ENCODE measurements at places on chromosomes 3 and 15.

GRCh38 chr3:29919571-29919970, 638.7 kb downstream of the RBMS3 start:
- no peak for DNase-seq

- DNase-seq = no peak
Observed at GRCh38 chr3:69710153-69710977, 28.9 kb upstream of the MITF start.

DNA sequence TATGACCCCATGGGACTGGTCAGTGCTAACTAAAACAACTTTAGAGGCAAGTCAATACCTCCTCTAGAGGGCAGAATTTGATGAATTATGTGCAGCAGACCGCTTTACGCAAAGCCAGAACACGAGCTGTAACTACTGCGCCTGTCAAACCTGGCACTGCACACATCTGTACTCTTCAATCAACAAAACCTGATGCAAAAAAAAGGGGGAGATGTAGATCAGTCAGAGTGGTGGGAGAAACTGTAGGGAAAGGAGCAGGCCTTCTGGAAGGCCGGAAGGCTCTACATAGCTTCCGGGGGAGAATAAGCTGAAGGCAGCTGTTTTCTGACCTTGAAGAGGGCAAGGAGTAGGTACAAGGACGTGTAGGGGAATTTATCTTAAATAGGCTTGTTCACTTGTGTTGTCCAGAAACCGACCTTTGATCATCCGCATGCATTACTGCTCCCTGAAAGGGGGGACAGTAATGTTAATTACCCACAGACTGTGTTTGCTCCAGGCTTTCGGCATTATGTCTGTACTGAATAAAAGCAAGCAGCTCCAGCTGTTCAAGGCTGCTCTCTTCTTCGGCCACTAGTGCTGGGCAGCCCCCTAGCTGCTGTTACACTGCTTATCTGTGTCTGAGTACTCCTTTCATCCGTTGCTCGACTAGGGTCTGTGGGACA, 41.0 kb downstream of the GPR160 start:
- no peak for DNase-seq

- DNase-seq = no peak
Observed at GRCh38 chr15:33104212-33104611, 90.3 kb downstream of the FMN1 start.

- no peak for DNase-seq
Observed at GRCh38 chr3:21017115-21017852, 733.7 kb downstream of the ZNF385D start.

GRCh38 chr3:145639875-145640274, 521.1 kb downstream of the PLOD2 start:
- DNase-seq = no peak

DNA sequence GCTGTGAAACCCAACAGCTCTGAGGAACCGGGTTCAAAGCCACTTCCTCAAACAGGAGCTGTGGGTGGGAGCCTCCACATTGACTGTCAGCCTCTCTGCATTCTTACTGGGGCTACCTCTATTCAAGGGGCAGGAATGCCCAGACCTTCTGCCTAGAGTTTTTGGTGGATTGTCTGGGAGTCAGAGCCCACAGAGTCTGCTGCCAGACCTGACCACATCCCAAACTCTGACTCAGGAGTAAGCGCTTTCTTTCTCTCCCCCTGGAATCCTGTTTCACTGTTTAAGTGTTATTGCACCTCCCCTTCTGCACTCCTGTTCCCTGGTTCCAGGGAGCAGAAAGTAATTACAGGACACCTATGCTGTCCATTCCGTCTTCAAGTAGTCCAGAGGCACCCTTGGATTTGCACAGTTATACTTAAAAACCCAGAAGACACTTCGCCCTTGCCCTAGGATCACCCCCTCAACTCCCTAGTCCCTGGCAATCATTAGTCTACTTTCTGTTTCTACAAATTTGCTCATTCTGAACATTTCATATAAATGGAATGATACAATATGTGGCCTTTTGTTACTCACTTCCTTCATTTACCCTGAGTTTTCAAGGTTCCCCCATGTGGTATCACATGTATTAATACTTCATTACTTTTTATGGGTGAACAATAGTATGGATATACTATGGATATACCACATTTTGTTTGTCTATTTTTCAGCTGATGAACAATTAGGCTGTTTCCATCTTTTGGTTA, 37.9 kb upstream of the TJP1 start:
- DNase-seq = no peak

DNA sequence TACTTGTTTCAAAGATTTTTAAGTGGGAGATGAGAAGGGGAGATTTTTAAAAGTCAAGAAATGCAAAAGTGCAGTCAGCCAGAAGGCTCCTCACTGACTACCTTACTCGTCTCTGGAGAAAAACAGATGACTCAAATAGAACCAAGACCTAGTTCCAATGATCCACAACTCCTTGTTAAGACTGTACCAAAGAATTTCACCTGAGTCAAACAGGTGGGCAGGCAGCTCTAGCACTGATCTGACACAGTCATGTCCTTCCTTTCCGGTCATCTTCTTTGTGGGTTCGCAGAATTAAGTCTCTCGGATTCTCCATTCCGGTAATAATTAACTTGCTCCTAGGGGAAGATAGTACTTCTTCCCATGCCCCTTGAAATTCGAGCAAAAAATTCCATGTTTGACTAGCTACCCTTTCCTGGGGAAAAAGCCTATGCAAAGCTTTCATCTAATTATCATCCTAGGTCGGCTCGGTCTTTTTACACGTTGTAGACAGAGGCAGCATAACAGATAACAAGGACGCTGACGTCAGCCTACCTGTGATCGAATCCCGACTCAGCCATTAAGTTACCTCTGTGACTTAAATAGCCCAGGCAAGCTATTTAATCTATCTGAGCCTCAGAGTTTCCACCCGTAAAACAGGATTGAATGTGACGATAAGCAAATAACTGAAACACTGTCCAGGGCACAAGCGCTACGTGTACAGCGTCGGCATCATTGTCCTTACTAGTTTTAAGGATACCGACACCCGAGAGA, 758 bp downstream of the SELENOK start:
- DNase-seq = no peak

GRCh38 chr3:124168271-124168670, 176.3 kb upstream of the ROPN1 start:
- no peak for DNase-seq

DNA sequence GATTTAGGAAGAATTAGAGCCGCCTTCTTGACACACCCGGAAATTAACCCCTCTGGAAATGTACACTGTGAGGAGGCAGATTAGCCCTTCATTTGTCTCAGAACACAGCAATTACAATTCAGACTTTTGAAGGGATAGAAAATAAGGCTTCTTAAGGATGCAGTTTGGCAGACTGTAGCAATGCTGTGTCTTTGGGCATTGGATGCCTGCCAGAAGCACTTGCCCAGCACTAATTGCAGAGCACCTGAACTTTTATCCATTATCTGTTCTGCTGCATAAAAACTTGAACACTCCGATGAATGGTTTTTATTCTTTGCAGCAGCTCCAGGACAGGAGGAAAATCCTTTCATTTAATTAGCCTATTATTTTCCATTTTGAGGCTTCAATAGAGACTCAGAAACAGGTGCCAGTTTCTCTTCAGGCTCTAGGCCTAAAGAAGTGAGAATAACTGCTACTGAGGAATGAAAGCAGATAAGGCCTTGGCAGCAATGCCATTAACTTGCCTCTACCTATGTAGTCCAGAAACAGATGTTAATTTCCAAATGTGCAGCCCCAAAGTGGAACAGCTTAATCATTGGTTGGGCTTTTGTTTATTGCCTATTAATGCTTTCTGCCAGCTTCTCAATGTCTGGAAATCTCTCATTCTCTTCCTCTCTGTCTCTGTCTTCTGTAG, 418.5 kb downstream of the NSUN3 start:
- no peak for DNase-seq

DNA sequence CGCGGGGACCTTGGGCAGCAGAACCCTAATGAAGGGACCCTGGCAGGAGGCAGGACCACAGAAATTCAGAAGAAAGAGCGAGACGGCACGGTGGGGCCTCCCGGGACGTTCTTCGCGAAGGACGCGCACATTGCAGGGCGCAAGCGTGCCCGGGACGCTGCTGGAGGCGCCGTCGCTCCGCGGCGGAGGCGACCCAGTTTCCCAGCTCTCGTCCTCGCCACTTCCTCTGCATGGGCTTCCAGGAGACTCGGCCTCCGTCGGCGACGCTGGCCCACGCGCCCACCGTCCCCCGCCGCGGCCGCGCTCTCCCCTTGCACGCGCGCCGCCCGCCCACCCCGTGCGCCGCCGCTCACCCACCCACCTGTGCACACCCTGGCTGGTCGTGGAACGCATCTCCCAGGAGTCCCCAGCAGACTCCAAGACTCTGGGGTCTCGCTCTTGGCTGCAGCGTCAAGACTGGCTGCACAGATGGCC, 31.8 kb upstream of the SMAD3 start:
- no peak for DNase-seq

DNA sequence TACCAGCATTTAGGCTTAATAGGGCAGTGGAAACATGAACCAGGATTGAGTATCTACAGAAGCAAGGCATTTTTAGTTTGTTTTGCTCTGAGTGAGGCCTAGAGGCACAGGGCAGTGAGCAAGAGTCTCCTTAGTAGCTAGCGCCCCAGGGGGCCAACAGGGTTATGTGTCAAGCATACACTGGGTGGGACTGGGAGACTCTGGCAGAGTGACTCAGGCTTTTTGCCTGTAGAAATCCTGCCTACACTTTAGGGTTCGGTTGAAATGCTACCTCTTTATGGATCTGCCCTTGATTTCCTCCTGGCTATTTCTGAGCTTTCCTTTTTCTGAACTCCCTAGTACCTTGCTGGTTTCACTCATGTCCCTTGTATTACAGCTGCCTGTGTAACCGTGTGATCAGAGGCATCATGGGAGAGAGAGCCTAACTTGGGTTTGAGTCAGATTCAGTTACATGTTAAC, 72.2 kb downstream of the TOP2B start:
- no peak for DNase-seq

DNA sequence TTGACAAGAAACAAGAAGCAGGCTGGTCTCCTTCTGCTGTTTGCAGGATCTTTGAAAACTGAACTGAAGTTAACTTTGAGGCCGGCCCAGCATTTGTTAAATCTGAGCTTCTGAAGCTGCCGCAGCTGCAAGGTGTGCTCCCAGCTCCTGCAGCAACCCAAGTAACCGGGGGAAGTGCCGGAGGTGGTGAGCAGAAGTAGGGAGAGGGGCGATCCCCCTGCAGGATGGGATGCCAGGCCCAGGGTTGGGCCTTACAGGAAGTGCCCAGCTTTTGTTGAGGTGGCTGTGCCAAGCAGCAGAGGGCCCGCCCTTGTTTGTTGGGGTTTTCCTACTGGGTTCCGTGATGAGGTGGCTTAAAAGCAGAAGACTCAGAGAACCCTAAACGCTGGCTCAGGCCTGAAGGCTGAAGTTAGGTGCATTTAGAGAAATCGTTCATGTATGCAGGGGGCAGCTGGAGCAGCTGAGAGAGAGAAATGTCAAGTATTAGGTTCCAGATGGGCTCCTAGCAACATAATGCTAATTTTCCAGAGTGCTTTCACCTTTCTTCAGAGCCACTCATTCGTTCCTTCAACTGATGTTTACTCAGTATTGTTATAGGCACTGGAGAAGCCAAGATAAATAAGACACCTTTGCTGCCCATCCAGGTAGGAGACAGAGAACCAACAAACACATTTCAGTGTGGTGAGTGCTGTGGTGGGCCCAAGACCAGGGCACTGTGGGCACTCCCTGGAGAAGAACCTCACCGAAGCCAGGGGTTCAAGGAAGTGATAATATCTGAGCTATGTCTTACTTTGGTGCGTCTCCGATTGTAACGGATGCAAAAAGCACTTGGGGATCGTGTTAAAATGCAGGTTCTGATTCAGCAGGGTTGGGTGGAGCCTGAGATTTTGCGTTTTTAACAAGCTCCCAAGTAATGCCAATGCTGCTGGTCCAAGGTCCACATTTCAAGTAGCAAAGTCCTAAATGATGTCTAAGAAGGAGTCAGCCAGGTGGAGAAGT, 42.2 kb upstream of the PLCL2 start:
- DNase-seq = no peak

DNA sequence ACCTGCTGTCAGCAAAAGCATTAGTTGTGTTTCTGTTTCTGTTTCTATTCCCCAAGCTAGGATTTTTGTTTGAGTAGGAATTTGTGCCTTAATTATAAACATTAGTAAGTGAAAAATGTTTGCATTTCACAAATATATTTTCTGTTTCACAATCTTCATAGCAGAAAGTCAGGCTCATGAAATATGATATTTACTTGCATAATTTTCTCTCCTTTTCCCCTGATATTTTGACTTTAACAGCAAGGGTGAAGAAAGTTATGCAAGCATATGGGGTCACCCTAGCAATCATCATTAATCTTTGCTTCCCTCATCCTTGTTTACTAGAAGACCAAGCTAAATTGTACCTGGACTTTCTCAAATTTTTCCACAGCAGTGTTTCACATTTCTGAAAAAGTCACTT, 140.3 kb upstream of the SEMA6D start:
- no peak for DNase-seq

- no peak for DNase-seq
Observed at GRCh38 chr3:197833930-197834715, 43.1 kb downstream of the LRCH3 start.

- DNase-seq = no peak
Observed at GRCh38 chr3:46395766-46396530, 10.9 kb downstream of the CCR5AS start.

DNA sequence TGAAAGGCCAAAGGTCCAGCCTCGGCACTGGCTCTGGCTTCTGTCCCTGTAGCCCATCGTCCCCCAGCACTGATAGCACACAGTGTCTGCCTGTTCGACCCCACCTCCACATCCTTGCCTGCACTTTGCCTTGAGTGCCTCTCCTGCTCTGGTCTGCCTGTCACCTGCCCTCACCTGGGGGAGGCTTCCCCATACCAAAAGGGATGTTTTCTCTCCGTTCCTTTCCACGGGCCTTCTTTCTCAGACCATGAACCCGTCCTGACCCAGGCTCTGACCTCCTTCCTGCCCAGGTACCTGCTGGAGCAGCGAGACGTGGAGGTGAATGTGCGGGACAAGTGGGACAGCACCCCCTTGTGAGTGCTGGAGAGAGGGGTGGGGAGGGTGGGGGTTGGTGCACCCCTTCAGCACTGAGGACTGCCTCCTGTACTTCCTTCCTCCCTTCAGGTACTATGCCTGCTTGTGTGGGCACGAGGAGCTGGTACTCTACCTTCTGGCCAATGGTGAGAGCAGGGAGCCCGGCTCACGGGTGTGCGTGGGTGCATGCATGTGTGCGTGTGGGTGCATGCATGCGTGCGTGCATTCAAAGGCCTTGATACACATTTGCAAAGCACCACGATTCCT, 1.5 kb downstream of the ABTB1 start:
- DNase-seq = no peak

All from left renal pelvis (tissue), 4 donors.